ENCODE measurements at places on chromosomes 5 and 9.

DNA sequence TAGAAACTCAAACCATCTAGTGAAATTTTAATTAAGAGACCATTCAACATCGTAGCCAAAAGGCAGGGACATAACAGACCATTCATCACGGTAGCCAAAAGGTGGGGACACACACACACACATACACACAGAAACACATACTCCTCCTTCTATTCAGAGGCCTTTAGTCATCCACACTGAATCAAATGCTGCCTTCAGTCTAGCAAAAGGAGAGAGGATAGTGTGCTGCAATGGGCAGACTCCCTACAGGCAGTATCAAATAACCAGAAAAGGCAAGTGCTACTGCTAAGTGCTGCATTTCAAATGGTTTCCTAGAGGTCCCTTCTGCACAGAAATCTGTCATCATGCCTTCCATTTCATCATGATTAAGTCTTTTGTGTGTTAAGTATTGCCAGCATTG lies 303.9 kb downstream of the TRIM32 start:
- DNase-seq = no peak

- DNase-seq = no peak
Measured at GRCh38 chr5:136228136-136228757, 35.3 kb upstream of the SMIM32 start.

DNA sequence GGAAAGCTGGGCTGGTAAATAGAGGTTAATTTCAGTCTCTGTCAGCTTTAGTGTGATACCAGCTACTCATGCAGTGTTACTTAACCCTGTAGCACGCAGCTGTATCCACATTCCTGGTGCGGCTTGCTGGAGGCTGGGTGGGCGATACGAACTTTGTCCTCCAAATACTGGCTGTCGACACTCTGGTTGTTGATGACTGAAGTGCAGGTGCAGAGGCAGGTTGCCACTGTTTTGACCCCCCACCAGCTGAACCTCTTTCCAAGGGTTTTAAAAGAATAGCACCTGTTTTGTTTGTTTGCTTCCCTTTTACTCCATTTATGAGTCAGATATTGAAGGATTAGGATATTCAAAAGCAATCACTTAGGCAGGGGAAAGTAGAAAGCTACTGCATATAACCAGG lies 4.4 kb upstream of the RABGAP1 start:
- no peak for DNase-seq

- no peak for DNase-seq
Measured at GRCh38 chr9:34085581-34086500, 37.2 kb upstream of the UBAP2 start.

- no peak for DNase-seq
Measured at GRCh38 chr9:17191082-17191481, 56.2 kb downstream of the CNTLN start.

- DNase-seq = no peak
Measured at GRCh38 chr5:54521856-54522479, 4.4 kb downstream of the SNX18 start.

GRCh38 chr5:171825051-171825450 lies 39.4 kb downstream of the SMIM23 start:
- DNase-seq = no peak

- DNase-seq = peak; percentile 5
Measured at GRCh38 chr5:30279237-30279636, 914.2 kb upstream of the CDH6 start.

DNA sequence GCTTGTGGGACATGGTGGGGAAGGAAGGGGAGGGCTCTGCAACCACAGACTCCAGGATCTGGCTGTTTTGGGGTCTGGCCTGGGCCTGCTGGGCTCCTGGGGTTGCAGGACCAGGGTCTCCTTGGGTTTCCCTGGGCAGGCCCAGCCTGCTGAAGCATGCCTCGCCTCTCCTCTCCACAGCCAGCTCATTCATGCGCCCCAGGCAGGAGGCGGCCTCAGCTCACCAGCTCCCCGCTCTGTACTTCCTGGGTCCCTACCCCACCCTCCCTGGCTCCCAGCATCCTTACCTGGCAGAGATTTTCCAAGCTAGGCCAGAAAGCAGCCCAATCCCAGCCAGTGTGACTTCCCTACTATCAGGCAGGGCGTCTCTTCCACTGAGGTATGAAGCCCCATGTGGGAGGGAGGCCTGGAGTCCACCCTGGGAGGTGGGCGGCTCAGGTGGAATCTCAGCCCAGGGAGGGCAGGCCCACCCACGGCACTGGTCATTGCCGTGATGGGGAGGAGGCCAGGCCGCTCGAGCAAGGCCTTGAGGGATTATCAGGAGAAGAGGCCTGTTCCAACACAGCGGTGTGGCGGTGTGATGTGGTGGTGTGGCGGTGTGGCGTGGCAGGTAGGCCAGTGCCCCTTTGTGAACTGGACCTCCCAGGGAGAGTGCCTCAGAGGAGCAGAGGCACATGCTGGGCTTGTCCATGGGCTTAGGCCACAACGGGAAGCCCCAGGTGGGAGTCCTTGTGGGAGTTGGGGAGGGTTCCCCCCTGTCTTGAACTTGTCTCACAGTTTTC lies 103.4 kb downstream of the DAB2IP start:
- DNase-seq = no peak

DNA sequence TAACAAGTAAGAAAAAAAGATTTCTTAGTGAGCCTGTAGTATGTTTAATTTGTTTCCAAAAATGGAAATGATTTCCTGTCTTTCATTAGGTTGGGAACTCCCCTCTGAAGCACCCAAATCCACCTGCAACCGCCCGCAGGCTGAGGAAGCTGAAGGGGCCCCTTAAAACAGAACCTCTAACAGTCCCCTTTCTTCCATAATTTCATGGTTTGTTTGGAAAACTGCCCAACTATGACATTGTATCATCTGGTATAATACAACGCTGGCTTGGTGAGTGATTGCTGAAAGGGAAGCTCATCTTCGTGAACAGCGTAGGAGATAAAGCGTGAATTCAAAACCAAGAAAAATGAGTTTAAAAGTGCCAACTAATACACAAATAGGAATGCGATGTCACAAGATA lies 215.5 kb downstream of the FSTL4 start:
- DNase-seq = no peak

GRCh38 chr9:125387861-125388524 lies 126.4 kb downstream of the GAPVD1 start:
- DNase-seq = no peak

- DNase-seq = no peak
Measured at GRCh38 chr9:125460883-125461635, 199.4 kb downstream of the GAPVD1 start.

DNA sequence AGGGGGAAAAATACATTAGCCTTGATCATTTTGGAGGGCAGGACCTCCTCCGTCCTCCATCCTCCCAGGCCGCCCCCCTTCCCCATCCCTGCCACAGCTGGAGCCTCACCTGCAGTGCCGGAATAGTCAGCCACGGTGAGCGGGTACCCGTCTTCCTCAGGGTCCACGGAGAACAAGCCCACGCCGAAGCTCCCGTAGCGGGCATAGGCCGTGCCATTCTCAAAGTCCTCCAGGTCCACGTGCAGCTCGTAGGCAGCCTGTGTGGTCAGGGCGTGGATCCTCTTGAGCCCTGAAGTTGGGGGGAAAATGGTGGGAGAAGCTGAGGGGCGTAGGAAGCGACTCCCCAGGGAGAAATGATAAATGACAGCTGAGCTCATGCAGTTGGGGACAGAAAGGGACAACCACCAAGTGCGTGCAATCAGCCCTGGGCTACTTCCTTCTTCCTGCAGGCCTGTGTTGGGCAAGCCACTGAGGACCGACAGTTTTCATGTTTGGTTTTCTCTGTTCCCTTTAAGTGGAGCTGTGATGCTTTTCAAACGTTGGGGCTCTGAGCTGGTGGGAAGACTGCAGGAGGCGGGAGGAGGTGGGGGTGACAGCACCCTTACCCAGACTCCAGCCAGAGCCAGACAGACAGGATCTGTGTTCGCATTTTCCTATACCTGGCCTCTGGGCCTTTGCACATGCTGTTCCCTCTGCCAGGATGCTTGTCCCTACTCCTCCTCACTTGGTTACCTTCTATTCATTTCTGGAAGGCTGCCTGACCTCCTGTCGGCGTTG lies 8.7 kb upstream of the QRFP start:
- DNase-seq = no peak

- DNase-seq = no peak
Measured at GRCh38 chr5:137114529-137114928, 384.6 kb downstream of the SPOCK1 start.

DNA sequence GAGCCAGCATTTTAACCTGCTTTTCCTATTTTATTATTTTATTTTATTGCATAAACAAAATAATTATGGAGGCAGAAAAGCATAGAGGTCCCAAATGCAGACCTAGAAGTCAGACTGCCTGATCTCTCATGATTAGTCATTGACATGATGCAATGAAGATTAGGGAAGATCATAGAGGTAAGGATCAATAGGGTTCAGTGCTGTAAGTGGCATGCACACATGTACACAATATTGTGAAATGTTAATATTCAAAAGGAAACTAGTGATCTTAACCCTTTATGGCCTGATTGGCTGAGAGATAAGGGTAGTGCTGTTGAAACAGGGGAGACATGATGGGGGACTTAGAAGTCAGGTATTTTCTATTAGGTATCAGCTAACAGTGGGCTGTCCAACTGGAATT lies 1.1 kb upstream of the FRRS1L start:
- no peak for DNase-seq

- no peak for DNase-seq
Measured at GRCh38 chr5:117433818-117434217, 859.2 kb upstream of the SEMA6A start.

- DNase-seq = no peak
Measured at GRCh38 chr9:70347046-70347445, 67.4 kb downstream of the KLF9 start.

DNA sequence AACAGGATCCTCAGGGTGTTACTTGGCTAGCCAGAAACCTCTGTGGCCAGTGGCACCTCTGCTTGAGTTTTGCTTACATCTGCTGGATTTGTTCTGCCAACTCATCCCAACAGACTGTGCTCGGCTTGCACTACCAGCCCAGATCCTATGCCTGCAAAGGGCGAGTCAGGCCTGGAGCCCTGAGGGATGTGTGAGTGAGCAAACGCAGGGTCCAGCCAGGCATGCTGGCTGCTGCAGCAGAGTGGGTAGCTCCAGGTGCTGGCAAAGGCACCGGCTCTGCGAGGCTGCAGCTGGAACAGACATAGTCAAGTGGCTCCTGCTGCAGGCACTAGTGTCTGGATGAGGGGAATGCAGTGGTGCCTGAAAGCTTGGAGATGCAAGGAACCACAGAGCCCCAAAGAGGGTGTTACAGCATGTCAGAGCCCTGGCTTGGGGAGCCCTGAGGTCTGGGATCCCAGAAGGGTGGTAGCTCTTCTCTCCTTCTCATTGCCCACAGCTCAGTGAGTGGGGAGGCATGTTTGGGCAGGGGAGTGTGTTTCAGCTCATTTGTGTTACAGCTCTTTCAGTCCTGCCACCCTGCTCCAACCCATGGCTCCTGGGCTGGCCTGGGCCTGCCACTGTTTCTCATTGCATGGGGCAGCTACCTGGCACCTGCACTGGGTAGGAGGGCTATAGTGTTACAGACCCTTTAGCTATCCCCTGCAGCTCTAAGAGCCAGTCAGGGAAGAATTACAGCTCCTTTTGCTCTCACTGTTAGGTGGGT lies 332.6 kb downstream of the TAF11L14 start:
- no peak for DNase-seq

DNA sequence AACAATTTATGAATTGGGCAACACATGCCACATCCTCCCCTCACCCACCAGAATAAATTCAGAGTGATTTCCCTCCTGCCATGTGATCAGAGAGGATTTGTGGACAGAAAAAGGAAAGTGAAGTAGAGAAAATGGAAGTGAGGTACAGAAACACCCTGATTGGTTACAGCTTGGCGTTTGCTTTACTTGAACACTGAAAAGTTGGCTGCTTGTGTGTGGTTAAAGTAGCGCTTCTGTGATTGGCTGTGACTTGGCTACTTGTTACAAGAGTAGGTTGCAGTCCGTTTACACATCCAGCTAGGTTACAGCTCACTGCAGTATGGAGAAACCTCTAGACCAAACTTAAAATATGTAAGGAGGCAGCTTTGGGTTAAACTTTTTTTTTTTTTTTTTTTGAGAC lies 205.2 kb upstream of the ZNF608 start:
- DNase-seq = no peak

- peak; percentile 80 for DNase-seq
Measured at GRCh38 chr9:107213080-107213479, 70.0 kb upstream of the RAD23B start.

DNA sequence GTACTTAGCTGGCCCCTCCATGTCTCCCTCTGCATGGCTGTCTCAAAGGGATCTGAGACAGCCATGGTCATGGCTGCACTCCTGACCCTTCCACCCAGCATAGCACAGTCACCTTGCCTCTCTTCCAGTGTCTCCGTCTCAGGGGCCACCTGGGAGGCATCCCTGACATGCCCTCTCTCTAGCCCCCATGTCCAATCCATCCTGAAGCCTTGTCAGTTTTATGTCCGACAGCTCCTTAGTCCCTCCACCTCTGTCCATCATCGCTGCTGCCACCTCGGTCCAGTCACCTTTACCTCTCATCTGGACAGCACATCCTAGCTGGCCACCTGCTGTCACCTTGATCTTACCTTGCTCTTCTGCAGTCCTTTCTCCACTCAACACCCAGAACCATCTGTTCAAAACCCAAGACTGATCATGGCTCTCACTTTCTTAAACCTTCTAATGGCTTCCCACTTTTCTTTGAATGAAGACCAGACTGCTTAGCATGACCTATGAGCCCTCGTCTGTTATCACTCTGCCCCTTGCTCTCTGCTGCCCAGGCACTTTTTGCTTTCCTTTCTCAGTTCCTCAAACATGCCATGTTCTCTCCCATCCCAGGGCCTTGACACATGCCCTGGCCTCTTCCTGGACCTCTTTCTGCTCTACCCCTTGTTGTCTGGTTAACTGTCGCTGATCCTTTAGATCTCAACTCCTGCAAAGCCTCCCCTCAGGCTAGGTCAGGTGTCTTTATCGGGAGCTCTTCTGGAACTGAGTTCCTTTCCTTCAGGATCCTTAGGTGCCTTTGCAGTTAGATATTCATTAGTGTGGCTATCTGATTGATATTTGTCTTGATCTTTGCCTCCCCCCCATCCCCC lies 181.8 kb upstream of the PITX1 start:
- no peak for DNase-seq

GRCh38 chr5:137693307-137693950 lies 42.5 kb downstream of the KLHL3 start:
- DNase-seq = no peak

GRCh38 chr9:137694962-137695875 lies 76.4 kb downstream of the EHMT1 start:
- DNase-seq = peak; percentile 23

DNA sequence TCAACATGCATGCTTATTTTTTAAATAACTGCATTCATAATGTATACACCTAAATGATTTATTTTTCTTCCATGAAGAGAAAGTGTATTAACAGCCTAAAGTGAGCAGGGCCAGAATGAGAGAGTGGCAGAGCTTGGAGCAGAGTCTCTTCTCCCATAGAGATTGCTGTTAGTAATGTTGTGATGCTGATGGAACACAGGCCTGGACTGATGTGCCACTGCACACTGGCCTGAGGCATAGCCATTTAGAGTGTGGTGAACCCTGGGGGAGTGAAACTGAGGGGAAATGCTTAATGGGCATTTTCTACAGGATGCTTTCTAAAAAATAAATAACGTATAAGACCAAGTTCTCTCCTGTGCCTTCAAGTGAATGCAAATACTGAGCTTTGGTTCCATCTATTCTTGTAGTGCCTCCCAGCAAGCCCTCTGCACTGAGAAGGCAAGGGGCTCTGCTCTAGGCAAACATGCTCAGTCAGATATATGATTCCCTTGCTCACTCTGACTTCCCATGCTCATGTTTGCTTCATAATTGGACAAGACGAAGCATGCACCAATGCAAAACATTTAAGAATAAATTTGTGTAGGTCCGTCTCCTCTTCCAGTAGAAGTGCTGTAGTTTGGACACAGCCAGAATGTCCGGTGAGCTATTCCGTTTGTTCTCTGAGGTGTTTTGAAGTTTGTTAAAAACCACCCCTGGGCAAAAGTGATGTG lies 185.7 kb downstream of the PBX3 start:
- DNase-seq = no peak

- no peak for DNase-seq
Measured at GRCh38 chr9:111937781-111938426, 41.3 kb downstream of the UGCG start.
